Central memory CD8-positive, alpha-beta T cell (primary cell): ENCODE measurements at places on chromosomes 7 and 10.

GRCh38 chr7:101555921-101556275 is 73.2 kb downstream of the MYL10 start:
- no peaks in the 10 kb centered on the region for H3K4me1 ChIP-seq
- H3K36me3 ChIP-seq, result no peaks in the 10 kb centered on the region
- H3K27me3 ChIP-seq, result peaks cover 17% of the 10 kb centered on the region

DNA sequence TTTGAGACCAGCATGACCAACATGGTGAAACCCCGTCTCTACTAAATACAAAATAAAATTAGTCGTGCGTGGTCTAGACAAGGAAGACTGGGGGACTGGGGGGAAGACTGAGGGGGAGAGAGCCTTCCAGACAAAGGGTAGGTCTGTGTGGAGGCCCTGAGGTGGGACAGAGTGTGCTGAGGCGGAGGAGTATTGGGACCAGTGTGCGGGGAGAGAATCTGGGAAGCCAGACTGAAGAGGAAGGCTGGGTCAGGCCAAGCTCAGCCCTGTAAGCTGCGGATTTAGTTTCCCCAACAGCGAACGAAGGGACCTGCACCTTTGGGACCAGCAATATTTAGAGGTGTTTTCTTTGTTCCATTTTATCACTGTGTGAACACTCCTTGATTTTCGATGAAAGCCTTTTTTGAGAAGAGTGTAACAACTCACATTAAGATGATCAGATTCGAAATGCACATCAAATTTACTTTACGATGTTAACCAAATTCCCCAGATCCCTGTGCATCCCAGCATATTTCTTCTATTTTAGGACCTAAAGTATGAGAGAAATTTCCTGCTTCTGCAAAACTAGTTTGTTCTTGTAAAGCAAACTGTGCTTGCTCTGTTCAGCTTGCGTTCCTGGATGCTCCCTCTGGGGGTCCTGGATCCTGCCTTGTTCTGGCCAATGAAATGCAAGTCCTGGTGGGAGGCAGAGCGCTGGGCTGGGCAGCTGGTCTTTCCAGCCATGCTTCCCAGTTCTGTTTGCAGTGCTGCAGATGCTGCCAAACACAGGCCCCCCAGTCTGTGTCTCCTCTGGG is 39.4 kb downstream of the PLAU start:
- no peak overlapping the region for H3K27ac ChIP-seq
- DNase-seq, result no peak
- H3K36me3 ChIP-seq, result no peaks in the 10 kb centered on the region
- no peak overlapping the region for H3K4me3 ChIP-seq
- peaks cover 16% of the 10 kb centered on the region for H3K4me1 ChIP-seq

- no peaks in the 10 kb centered on the region for H3K27me3 ChIP-seq
- DNase-seq, result no peak
- H3K4me1 ChIP-seq, result peaks cover 38% of the 10 kb centered on the region
- no peak overlapping the region for H3K4me3 ChIP-seq
- H3K27ac ChIP-seq, result no peak overlapping the region
- peaks cover 30% of the 10 kb centered on the region for H3K36me3 ChIP-seq
Observed at GRCh38 chr10:21584834-21585530, 51.0 kb downstream of the MLLT10 start.

- no peak for DNase-seq
- H3K27ac ChIP-seq, result no peak overlapping the region
- H3K4me3 ChIP-seq, result no peak overlapping the region
- peaks cover 21% of the 10 kb centered on the region for H3K4me1 ChIP-seq
- H3K27me3 ChIP-seq, result no peaks in the 10 kb centered on the region
Observed at GRCh38 chr10:60396766-60397165, 7.1 kb upstream of the ANK3 start.

GRCh38 chr7:47580811-47581331 is 1.0 kb downstream of the TNS3 start:
- H3K4me1 ChIP-seq, result no peaks in the 10 kb centered on the region
- peaks cover 2% of the 10 kb centered on the region for H3K36me3 ChIP-seq
- no peak for DNase-seq
- no peak overlapping the region for H3K27ac ChIP-seq

DNA sequence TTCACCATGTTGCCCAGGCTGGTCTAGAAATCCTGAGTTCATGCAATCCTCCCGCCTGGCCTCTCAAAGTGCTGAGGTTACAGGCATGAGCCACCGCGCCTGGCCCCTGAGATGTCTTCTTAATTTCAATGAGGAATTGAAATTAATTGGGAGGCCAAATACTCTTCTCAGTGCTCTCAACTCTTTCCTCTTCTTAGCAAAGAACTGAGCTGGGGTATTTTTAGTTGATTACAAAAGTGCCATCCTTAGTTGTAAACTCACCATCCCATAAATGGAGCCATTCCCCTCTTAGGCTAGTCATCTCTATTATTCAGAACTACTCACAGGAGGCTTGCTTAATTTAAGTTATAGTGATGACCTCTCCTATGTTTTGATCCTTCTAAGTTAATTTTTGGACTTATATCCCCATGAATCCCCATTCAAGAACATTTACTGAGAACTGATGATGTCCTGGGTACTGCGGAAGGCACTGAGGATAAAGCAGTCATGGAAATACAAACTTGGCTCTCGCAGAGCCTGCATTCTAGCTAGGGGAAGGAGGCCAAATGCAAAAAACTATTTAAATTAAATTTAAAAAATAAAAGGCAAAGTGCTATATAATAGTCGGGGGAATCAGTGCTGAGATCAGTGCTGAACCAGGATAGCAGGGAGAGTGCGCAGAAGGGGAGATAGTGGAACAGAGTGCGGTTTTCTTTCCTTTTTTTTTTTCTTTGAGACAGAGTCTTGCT is 145.3 kb downstream of the SFMBT2 start:
- peaks cover 14% of the 10 kb centered on the region for H3K36me3 ChIP-seq
- peaks cover 28% of the 10 kb centered on the region for H3K4me1 ChIP-seq
- DNase-seq, result no peak
- H3K4me3 ChIP-seq, result no peak overlapping the region

DNA sequence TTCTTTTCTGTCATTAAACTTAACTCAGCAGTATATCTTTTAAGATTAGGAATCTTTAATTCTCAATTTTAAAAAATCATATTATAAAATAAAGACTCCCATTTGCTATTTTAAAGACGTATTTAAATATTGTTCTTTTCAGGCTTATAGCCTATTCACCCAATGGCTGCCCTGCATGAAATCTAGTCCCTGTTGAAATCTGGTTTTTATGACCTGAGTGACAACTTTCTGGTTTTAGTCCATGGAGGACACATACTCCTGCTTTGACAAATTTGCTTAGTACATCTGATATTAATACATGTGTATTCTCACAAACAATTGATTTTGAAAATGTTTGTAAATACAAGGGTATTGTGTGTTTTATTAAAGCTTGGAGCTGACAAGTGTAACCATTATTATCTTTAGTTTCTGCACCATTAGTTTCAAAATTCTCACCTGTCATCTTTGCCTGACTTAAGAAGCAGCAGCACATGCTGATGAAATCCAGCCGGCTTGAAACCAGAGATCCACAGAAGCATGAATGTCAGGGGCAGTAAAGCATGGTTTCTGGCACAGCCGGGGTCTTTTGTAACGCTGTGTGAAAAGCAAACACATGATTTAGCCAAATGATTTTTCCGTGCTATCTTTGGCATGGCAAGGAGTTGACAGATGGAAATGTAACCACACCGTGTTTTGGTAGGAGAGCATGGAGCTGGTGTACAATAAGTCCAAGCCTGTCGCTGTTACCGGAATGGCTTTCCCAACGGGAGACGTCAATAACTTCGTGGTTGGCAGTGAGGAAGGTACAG is 262.8 kb downstream of the DYNC1I1 start:
- H3K27ac ChIP-seq, result no peak overlapping the region
- no peaks in the 10 kb centered on the region for H3K36me3 ChIP-seq
- peaks cover 34% of the 10 kb centered on the region for H3K27me3 ChIP-seq
- DNase-seq, result no peak
- no peaks in the 10 kb centered on the region for H3K4me1 ChIP-seq
- no peak overlapping the region for H3K4me3 ChIP-seq
